ENCODE measurements at places on chromosomes 11 and 22. TPM values are rescaled to one million over a fixed set of nuclear protein-coding genes. Genes with fewer than 3 reads are reported as not detected.

DNA sequence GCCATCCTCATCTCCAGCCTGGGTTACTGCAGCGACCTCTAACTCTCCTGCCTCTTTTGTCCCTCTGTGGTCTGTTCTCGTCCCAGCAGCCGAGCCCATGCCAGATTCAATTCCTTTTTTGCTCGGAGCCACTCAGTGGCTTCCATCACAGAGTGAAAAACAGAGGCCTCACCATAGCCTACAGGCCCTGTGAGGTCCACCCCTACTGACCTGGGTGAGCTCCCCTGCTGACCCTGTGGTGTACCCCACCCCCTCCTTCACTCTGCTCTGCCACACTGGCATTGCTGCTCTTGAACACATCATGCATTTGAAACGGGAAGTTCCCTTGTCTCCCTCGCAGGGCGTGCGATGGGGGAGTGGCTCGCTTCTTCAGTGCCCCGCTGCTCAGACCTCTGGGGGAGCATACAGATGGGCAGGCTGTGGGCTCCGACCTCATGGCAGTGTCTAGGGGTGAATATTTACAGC is 2.1 kb downstream of the AIP start:
- peaks cover 1% of the 10 kb centered on the region for H3K27me3 ChIP-seq
- peak overlapping the region; percentile 80 for H3K4me3 ChIP-seq
- peaks cover 38% of the 10 kb centered on the region for H3K36me3 ChIP-seq
- H3K27ac ChIP-seq: peak overlapping the region; percentile 99

- peaks cover 2% of the 10 kb centered on the region for H3K4me1 ChIP-seq
- DNase-seq: no peak
- no peak overlapping the region for H3K27ac ChIP-seq
These were observed 101.6 kb downstream of the CSNK2A3 start for GRCh38 chr11:11251394-11251970.

DNA sequence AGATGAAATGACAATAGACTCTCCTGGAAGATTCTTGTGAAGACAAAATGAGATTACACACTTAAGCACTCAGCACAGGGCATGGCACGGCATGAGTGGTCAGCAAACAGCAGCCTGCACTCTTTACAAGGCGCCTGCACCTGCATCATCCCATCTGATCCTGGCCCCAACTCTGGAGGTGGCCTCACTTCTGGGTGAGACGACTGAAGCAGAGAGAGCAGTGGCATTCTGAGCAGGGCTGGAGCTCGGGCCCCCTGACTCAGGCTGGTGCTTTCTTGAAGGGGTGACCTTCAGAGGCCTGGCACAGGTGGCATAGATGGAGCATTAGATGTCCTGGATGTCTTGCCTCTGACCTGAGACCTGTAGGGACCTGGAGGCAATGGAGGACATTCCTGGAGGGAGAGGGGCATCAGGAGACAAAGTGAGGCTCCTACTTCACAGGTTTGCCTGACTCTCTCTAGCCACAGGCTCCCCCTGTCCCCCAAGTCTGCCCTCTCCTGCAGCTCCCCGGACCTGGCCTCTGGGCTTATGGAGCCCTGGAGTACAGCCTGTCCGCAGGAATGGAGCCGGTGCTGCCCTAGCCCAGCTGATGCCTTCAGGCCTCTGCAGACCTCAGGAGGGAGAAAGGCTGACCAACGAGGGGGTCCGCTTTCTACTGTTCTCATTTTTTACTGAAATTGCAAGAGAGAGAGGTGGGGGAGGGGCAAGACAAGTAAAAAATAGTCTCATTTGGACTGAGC is 65.5 kb upstream of the THY1 start:
- peaks cover 7% of the 10 kb centered on the region for H3K27me3 ChIP-seq
- no peaks in the 10 kb centered on the region for H3K4me1 ChIP-seq
- H3K27ac ChIP-seq: no peak overlapping the region
- DNase-seq: no peak

- H3K36me3 ChIP-seq: no peaks in the 10 kb centered on the region
- no peak overlapping the region for H3K4me3 ChIP-seq
- H3K4me1 ChIP-seq: no peaks in the 10 kb centered on the region
- no peak for DNase-seq
- H3K27me3 ChIP-seq: no peaks in the 10 kb centered on the region
- H3K27ac ChIP-seq: no peak overlapping the region
These were observed 179.0 kb downstream of the GRM5 start for GRCh38 chr11:88886796-88887195.

DNA sequence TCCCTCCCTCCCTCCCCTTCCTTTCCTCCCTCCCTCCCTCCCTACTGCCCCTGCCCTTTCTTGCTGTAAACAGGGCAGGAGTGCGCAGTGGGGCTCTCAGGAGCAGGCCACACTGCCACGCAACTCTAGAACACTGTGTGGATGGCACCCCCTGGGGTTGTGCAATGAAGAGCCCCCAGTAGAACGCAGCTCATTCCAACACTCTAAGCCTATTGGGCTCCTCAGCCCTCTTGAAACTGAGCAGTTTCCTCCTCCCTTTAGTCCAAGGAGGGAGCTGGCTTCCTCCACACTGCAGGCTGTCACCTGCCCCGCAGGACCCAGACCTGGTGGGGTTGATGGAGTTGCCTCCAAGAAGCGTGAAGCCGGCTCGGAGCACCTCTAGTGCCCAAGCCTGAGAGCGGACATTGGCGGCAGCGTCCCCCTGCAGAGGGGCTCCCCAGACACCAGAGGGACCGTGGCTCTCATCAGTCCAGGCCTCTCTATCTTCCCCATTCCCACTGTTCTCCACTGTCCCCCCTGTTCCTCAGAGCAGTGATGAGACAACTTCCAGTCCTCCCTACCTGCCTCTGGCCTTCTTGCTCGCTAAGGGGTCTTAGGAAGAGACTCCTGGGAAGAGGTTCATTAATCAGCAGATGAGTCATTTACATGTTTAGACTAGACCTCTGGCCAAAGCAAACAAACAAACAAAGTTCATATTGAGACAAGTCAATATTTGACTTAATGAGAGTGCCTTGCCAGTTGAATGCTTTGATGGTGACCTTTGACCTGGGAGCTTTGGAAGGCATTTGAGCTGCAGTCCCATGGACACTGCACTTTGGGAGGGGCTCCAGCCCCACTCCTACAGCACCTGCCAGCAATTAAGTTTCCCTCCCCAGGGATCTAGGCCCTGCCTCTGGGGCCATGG is 64.0 kb downstream of the RPUSD4 start:
- no peak overlapping the region for H3K4me3 ChIP-seq
- no peak overlapping the region for H3K27ac ChIP-seq
- DNase-seq: no peak
- no peaks in the 10 kb centered on the region for H3K4me1 ChIP-seq
- peaks cover 3% of the 10 kb centered on the region for H3K36me3 ChIP-seq

DNA sequence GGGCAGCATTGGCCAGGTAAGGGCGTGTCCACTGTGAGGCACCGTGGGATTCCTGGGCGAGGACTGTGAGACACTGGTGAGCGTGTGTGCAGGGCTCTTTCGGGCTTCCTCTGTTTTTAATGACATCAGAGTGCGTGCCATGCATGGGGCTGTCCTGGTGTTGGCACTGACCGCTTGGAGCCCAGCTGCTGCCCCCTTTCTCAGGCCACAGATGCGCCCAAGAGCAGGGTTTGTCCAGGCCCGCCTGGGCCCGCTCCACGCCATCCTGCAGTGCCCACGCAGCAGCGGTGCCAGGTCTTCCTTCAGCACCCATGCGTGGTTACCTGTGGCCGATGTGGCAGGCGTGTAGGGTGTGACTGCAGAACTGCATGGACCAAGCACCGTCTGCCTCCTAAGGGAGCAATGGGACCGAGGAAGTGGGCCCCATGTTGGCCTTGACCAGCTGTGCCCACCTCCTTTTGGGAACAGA is 72.3 kb upstream of the SEPTIN5 start:
- no peak for DNase-seq
- H3K4me3 ChIP-seq: no peak overlapping the region
- H3K27me3 ChIP-seq: peaks cover 14% of the 10 kb centered on the region

- no peaks in the 10 kb centered on the region for H3K27me3 ChIP-seq
- no peaks in the 10 kb centered on the region for H3K4me1 ChIP-seq
- no peak for DNase-seq
- no peak overlapping the region for H3K4me3 ChIP-seq
These were observed 1068.9 kb downstream of the OPCML start for GRCh38 chr11:132463295-132464002.

DNA sequence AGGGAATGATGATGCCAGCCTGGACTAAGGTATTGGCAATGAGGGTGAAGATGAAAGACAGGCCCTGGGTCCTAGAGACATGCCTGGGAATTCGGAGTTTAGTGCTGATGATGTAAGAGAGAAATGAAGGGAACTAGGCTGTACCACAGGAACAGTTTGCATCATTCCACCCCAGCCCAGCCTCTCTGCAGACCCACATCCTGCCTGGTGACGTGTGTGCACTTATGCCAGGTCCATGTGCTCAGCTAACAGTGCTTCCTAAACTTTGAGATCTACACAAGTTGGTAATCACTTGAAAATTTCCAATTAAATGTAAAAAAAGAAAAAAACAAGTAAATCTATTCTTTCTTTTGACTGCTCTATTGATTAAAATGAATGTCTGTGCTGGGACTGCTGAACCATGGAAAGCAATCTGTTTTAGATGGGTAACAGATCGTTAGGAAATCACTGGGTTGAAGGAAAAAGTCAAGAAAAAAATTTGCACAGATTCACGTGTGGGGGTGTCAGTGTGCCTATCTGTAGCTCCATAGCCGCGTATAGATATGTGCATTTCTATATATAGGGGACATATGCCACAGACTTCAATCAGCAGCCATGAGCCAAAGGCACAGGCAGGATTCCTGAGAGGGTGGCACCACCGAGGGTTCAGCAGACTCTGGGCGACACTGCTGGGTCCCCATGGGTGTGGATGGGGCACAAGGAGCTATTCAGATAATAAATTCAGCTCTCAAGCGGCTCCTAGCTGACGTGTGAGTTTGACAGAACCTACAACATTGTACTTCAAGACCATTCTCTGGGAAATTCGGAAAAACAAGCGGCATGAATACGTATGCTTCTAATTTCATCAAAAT is 131.1 kb upstream of the OPCML start:
- H3K4me3 ChIP-seq: no peak overlapping the region
- H3K4me1 ChIP-seq: peaks cover 3% of the 10 kb centered on the region
- H3K27me3 ChIP-seq: no peaks in the 10 kb centered on the region

- no peaks in the 10 kb centered on the region for H3K4me1 ChIP-seq
- H3K27me3 ChIP-seq: no peaks in the 10 kb centered on the region
- H3K27ac ChIP-seq: no peak overlapping the region
- DNase-seq: no peak
- H3K4me3 ChIP-seq: no peak overlapping the region
- H3K36me3 ChIP-seq: no peaks in the 10 kb centered on the region
These were observed 501.7 kb downstream of the INSC start for GRCh38 chr11:15616130-15617105.

GRCh38 chr11:62673196-62673525 is 1.1 kb upstream of the LBHD1 start:
- DNase-seq: no peak
- H3K36me3 ChIP-seq: peaks cover 39% of the 10 kb centered on the region
- peak overlapping the region; percentile 96 for H3K27ac ChIP-seq
- peaks cover 60% of the 10 kb centered on the region for H3K4me1 ChIP-seq

DNA sequence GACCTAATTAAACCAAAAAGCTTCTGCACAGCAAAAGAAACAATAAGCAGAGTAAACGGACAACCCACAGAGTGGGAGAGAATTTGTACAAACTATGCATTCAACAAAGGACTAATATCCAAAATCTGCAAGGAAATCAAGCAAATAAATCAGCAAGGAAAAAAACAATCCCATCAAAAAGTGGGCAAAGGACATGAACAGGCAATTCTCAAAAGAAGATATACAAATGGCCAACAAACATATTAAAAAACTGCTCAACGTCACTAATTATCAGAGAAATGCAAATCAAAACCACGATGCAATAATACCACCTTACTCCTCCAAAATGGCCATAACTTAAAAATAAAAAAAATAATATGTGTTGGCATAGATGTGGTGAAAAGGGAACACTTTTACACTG is 5.2 kb downstream of the PLAAT5 start:
- H3K27me3 ChIP-seq: peaks cover 52% of the 10 kb centered on the region
- no peaks in the 10 kb centered on the region for H3K4me1 ChIP-seq
- no peak overlapping the region for H3K4me3 ChIP-seq
- H3K27ac ChIP-seq: no peak overlapping the region

DNA sequence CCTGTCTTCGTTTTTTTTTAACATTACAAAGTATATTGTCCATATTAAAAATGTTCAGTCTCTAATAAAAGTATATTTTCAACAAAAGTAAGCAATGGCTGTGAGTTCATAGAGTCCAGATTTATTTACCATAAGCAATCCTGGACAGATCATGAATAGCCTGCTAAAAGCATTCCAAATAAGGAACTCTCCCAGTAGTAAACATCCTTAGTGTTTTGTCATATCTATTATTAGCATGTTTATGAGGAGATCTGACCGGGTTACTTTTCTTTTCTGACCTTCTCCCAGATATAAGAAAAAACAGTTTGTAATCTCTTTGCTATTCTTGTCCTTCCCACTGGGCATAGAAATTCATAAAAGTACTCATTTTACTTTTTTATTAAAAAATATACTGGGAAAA is 403.9 kb upstream of the ANO3 start:
- H3K36me3 ChIP-seq: no peaks in the 10 kb centered on the region
- no peak for DNase-seq
- no peaks in the 10 kb centered on the region for H3K27me3 ChIP-seq
- no peak overlapping the region for H3K27ac ChIP-seq
- H3K4me3 ChIP-seq: no peak overlapping the region
- H3K4me1 ChIP-seq: no peaks in the 10 kb centered on the region

DNA sequence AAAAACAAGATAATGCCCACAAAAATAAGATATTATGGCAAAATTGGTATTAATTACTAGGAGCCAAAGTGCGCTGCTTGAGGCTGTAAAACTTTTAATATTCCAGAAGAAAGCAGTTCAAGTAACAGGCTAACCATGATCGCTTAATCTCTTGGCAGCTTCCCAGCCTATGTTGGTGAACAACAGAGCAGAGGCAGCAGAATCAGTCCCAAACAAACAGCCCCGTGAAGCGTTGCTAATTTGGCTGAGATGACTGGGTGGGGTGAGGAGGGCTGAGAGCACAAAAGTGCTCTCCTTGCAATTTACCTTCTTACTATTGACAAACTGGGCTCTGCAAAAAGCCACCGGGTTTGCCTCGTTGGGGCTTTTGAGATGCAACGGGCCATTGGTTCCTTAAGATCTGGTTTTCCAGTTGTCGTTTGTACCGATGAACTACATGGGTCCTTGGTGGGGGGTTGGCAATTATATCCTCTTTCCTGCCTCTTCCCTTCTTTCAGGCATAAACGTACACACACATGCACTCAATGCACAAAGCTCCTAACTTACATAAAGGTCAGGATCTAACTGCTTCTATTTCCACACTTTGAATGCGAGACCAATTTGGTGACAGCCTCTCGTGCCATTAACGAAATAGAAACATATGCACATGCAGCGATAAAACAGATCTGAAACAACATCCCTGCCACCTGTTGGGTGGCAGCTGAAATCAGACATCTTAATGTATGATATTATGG is 407.6 kb upstream of the CADM1 start:
- no peaks in the 10 kb centered on the region for H3K36me3 ChIP-seq
- no peak overlapping the region for H3K27ac ChIP-seq
- DNase-seq: no peak
- no peaks in the 10 kb centered on the region for H3K27me3 ChIP-seq

OR10A5 gene
- total RNA-seq: not detected

KCTD14 gene
- total RNA-seq: 0.18 TPM

GRM5 gene
- total RNA-seq: not detected

SORL1 gene
- total RNA-seq: 17.4 TPM

SLC6A5 gene
- not detected for total RNA-seq

FXYD2 gene
- total RNA-seq: 13.1 TPM

A4GALT gene
- 0.52 TPM for total RNA-seq

BIRC3 gene
- total RNA-seq: 231 TPM
